Right renal pelvis (tissue), 4 donors: ENCODE measurements at places on chromosomes 2 and 18.
A peak's percentile ranks its signal among the peaks of the same experiment; 100 is the strongest.

DNA sequence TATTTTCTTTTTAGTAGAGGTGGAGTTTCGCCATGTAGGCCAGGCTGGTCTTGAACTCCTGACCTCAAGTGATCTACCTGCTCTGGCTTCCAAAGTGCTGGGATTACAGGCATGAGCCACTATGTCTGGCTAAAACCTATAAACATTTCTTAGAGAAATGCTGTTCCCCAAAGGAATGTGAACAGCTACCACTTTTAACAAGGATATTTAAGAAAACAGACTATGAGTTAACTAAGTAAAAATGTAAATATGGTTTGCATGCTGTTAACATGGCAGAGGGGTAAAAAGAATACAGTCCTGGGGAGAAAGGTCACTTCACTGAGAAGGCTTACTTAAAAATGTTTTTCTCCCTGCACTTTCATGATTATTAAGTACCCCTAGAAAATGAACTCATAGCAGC, 57.1 kb downstream of the SLC16A14 start:
- DNase-seq = no peak

- no peak for DNase-seq
Measured at GRCh38 chr2:102391565-102391964, 31.4 kb upstream of the IL18RAP start.

- no peak for DNase-seq
Measured at GRCh38 chr2:74693668-74694067, 39.6 kb downstream of the SEMA4F start.

- peak; percentile 11 for DNase-seq
Measured at GRCh38 chr2:48315896-48316194, 214.1 kb upstream of the STON1 start.

GRCh38 chr18:68164909-68165308, 550.0 kb downstream of the TMX3 start:
- DNase-seq = no peak

DNA sequence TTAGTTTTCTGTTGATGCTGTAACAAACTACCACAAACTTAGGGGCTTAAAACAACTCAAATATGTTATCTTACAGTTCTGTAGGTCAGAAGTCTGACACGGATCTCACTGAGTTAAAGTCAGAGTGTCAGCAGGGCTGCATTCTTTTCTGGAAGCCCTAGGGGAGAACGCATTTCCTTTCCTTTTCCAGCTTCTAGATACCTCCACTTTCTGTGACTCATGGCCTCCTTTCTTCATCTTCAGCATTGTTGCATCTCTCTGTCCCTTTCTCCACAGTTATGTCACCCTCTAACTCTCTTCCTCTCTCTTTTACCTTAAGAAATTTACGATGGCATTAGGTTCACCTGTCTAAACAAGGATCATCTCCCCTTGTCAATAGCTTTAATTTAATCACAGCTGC, 13.3 kb upstream of the PPP4R1 start:
- no peak for DNase-seq

GRCh38 chr2:203804070-203804469, 63.5 kb upstream of the CTLA4 start:
- DNase-seq = no peak

DNA sequence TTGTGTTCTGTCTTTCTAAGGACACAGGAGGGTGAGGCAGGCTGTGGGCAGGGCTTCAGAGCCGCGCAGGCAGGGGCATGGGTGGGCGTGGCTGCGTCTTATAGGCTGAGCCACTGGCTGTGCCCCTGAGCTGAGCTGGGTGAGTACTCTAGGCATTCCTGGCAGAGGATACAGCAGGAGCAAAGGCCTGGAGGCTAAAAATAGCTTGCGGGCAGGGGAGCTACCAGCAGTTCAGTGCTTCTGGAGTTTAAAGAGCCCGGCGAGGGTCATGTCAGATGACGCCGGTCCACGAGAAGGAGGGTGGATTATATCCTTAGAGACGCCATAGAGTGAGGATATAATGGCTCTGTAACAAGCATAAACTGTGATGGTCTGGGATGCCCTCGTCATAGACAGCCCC, 31.5 kb upstream of the PDIA6 start:
- DNase-seq = no peak

GRCh38 chr2:58865436-58865835, 624.3 kb upstream of the FANCL start:
- DNase-seq = no peak

- no peak for DNase-seq
Measured at GRCh38 chr2:29236074-29236473, 120.9 kb downstream of the CLIP4 start.

DNA sequence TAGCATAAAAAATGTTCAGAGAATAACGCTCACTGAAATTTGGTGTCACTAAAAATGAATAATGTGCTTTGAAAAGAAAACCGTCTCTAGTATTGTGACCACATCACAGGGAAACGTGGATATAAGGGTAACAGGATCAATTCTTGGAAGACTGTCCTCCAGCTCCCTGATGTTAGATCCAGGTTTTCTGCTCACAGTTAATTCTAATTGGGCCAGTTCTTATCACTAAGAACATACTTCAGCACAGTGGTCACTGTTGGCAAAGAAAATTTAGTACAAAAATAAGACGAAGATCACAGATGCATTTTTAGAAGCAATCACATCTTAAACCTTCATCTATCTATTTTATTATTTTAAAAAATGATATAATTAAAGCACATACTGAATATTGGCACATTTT, 57.0 kb upstream of the CD226 start:
- DNase-seq = no peak

- no peak for DNase-seq
Measured at GRCh38 chr18:3193331-3193730, 26.4 kb downstream of the MYOM1 start.

GRCh38 chr2:164972216-164972615, 16.9 kb upstream of the SLC38A11 start:
- DNase-seq = no peak

DNA sequence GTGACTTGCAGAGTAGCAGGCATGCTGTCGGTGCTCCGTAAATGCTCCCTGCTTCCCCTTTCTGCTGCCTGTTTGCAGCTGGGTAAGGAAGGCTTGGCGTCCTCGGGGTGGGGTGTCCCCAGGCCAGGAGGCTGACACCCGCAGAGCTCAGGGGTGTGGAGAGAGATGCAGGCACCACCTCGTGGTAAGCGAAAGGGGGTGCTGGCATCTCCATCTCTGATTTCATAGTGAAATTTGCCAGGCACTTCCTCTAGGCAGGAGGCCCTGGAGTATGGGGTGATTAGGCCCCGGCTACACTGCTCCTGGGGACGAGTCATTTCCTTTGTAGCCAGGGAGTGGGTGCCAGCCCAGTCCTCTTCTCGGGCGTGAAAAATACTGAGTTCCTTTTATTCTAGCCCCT, 160.4 kb downstream of the KLHL29 start:
- no peak for DNase-seq

GRCh38 chr2:41877114-41877678, 170.6 kb upstream of the PKDCC start:
- DNase-seq = no peak

DNA sequence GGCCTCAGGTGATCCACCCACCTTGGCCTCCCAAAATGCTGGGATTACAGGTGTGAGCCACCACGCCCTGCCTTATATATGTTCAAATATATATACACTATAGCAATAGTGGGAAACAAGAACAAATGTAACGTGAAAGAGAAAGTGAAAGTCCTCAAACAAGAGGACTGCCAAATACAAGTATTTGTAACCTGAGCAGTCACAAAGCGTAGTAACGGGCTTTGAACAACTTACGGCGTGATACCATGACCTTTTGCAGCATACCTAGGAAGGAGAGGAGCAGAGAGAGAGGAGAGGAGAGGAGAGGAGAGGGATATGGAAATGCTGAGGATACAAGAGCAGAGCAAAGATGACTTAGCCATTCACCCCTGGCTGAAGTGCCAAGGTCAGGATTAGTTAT, 113.8 kb upstream of the RGPD4 start:
- DNase-seq = no peak

GRCh38 chr18:55838319-55838718, 250.3 kb upstream of the TCF4 start:
- DNase-seq = no peak

DNA sequence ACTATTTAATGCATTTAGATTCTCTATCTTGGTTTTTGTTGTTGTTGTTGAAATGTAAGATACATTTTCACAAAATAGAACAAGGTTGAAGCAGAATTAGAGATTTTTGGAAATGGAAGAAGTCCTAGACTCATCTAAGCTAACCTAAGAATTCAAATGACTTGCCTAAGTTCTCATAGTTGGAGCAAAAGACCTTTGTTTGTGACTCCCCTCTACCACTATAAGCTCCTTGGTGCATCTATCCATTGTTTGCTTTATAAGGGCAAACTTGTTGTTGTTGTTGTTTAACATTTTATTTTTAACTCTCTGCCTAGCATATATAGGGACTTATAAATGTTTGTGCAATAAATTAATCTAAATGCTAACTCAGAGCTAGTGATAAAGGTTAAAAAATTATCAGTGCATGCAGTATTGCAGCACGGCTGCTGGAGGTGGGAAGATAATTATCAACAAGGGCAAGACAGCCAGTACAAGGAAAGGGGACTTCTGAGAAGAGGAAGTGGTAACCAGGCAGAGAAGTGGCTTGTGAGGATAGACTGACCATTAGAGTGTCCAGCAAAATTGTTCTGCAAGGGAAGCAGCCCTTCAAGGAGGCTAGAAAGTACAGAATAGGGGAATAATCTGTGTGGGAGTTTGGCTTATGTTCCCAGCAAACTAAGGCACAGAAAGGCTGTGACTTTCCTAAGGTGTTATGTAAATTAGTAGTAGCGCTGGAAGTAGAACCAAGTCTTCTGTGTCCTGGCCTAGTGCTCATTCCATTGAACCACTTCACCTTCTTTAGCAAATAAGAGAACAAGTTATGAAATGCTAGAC, 38.1 kb upstream of the ACYP2 start:
- no peak for DNase-seq

- DNase-seq = no peak
Measured at GRCh38 chr2:82256288-82256687, 1951.7 kb upstream of the LRRTM1 start.

GRCh38 chr2:101349893-101350662, 37.2 kb downstream of the CREG2 start:
- DNase-seq = no peak

GRCh38 chr2:215611609-215612386, 175.9 kb upstream of the FN1 start:
- DNase-seq = no peak

DNA sequence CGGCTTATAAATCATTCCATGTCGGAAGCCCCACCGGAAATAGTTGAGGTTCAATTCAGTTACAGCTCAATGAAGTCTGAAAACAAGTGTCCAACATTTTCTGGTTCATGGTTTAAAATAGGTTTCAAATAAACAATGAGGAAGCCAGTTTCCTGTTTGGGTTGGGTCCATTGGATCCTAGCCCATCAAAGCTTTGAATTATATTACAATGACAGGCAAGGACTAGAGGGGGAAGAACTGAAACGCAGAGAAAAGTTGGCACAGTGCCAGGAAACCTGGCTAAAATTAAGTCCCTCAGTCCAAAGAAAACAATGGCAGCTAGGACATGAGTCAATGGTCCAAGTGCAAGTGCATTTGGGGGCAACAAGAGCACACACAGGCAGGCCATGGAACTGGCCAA, 32.0 kb downstream of the SLC14A1 start:
- DNase-seq = peak; percentile 35

GRCh38 chr2:229675569-229675968, 38.8 kb downstream of the DNER start:
- no peak for DNase-seq

GRCh38 chr2:111659361-111660333, 224.3 kb downstream of the ANAPC1 start:
- peak; percentile 61 for DNase-seq

GRCh38 chr2:160561551-160562295, 68.1 kb upstream of the RBMS1 start:
- no peak for DNase-seq

DNA sequence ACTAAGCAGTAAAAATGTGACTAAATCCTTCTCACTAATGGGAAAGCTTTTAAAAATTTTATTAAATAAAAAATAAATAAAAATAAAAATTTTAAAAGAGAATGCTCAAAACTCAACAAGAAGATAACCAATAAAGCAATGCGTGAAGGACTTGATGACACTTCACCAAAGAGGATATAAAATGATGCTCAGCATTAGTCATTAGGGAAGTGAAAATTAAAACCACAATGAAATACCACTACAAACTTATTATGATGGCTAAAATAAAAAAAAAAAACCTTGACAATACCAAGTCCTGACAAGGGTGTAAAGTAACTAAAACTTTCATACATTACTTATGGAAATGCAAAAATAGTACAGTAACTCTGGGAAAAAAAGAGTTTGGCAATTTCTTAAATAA, 3.3 kb upstream of the WDR75 start:
- no peak for DNase-seq

DNA sequence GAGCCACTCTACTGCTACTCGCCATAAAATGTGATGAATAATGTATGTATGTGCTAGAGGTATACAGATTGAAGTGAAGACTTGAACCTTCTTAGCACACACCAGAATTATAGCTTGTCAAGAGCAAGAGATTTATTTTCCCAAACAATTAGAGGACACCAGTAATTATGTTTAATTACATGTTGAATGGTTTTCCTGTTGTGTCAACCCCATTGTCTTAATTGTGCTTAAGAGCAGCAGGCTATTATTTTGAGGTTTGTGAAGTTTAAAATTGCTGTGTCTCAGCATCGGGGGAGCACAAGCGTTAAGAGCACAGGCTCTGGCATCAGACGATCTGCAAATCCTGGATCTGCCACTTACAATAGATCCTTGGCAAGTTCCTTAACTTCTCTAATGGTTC, 29.0 kb downstream of the KIF5C start:
- DNase-seq = no peak

DNA sequence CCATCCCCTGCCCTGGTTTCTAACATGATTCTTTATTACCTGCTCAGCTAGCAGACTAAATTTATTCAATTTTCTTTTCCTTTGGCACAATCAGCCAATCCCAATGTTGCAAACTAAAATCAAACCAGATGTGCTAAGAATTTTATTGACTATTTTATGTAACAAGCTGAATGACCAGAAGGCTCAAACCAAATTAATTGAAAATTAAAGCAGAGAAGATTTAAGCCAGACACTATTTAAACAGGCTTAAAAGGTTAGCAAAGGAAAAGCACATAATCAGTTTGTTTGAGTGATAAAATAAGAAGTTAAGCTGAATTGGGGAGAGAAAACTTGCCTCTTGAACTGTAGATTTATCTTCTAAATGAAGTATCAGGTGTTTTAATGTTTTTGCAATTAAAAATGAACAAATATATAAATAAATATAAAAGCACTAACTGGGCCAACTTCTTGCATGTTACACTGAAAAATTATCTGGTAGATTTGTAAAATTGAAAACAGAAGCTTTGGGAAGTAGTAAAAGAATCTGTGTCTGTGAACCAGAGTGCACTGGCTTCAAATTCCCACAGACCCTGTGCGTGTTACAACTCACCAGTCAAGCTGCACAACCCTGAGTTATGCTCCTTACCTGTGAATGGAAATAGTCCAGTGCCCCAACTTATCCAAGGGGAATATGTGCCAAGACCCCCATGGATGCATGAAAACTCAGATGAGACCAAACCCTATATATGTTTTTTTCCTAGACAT, 283.4 kb downstream of the CNTNAP5 start:
- DNase-seq = no peak
